ENCODE measurements at places on chromosomes 3 and 15.
A peak's percentile ranks its signal among the peaks of the same experiment; 100 is the strongest.

- no peak for DNase-seq
Observed at GRCh38 chr3:167394003-167394402, 13.9 kb upstream of the ZBBX start.

- DNase-seq, result no peak
Observed at GRCh38 chr3:122025296-122025695, 3.2 kb upstream of the ILDR1 start.

- DNase-seq, result no peak
Observed at GRCh38 chr3:110165753-110166152, 828.4 kb upstream of the DPPA4 start.

DNA sequence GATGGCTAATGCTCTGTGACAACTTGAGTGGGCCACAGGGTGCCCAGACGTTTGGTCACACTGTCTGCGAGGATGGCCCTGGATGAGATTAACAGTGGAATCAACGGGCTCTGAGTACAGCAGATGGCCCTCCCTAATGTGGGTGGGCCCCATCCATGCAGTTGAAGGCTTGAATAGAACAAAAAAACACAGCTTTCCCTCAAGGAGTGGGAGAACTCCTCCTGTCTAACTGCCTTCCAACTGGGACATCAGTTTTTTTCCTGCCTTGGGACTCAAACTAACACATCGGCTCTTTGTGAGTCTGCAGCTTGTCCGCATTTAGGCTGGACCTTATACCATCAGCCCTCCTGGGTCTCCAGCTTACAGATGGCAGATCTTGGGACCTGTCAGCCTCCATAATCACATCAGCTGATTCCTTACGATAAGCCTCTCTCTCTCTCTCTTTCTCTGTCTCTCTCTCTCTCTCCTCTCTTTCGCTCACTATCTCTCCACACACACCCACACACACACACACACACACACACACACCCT, 20.8 kb downstream of the FAM174B start:
- no peak for DNase-seq

- no peak for DNase-seq
Observed at GRCh38 chr3:72618739-72619138, 229.5 kb downstream of the SHQ1 start.

DNA sequence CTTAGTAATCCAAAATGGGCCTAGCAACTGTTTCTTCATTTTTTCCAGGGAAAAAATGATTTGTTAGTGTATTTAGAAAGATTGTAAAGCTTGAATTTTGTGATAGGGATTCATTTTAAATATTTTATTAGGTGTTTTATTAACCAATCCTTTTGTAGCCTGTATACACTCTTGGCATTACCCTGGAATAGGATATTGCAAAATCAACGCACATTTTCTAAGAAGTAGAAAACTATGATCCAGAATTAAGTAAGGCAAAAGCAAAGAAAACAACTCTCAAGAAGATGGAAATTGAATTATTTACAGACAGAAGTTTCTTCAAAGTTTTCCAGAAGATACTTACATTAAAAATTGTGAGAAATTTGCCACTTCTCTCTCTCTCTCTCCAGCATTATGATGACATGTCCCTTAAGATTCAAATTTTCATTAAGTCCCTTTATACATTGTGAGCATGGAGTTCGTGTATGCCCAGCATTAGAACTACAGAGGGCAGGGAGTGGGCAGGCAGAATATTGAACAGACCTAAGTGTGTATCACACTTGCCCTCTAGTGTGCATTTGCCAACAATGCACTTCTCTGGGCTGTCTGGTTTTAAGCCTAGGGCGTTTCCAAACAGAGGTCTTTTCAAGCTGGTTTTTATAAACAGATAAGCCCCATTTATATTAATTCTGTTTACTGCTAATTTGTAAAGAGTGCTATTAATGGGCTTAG, 28.5 kb upstream of the CMSS1 start:
- no peak for DNase-seq

DNA sequence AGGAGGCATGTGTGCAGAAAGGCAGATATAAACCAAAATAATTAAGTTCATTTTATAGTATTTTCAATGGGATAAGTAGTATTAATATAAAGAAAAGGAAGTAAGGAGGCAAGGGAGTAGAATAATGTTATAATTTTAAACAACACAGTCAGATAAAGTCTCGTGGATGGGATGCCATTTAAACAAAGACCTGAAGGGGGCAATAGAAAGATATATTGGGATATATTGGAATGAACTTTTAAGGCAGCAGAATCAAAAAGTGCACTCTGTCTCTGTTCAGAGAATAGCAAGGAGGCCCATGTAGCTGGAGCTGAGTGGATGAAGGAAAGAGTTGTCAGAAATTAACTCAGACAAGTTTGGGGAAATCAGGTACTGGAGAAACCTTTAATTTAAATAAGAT, 158.7 kb downstream of the CGGBP1 start:
- no peak for DNase-seq

DNA sequence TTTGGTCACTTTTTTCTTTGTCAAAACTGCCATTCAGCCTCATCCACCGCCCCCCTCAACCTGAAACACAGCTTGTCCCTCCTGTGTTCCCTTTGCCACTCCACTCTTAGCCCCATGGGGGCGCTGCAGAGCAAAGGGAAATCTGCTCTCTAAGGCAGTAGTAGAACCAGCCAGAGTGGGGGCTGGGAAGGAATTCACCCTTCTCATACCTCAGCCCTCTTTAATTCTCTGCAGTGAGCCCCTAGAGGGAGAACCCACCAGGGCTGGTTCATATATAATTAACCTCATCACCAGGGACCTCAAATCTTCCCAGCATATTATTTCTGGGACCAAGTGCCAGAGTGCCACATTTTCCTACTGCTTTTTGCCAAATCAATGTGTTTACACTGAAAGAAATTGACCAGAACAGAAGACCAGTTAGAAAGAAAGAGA, 2.8 kb upstream of the BCL6 start:
- peak; percentile 82 for DNase-seq

GRCh38 chr15:29099131-29099880, 170.3 kb downstream of the NSMCE3 start:
- DNase-seq, result no peak

- no peak for DNase-seq
Observed at GRCh38 chr3:165753560-165753959, 83.7 kb downstream of the BCHE start.

GRCh38 chr3:114435386-114436115, 141.7 kb downstream of the TIGIT start:
- no peak for DNase-seq

DNA sequence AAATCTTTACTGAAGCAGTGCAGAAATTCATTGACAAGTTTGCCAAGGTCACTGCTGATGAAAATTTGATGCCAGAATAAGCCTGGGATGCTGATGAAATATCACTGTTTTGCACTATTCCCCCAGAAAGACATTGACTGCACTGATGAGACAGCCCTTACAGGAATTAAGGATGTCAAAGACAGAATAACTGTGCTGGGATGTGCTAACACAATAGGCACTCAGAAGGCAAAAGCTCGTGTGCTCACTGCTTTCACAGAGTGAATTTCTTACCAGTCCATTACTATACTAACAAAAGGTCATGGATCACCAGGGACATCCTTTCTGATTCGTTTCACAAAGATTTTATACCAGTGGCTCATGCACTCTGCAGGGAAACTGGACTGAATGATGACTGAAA, 69.4 kb downstream of the MCF2L2 start:
- DNase-seq, result no peak

DNA sequence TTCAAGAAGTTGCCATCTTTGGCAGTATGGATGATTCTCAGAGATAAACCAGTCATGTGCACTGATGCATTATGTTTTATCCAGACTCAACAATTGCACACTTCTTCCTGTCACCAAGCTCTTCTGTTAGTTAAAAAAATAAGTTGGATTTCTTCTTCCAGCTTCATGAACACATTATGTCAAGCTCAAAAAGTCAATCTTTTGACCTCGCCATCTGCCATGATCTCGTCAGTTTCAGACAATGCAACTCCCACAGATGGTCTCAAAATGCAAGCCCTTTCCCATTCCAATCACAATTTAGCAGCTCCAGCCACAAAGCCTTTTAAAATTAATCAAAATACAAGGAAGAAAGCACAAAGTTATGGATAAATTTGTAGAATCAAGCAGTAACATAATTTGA, 42.8 kb downstream of the TFDP2 start:
- no peak for DNase-seq

DNA sequence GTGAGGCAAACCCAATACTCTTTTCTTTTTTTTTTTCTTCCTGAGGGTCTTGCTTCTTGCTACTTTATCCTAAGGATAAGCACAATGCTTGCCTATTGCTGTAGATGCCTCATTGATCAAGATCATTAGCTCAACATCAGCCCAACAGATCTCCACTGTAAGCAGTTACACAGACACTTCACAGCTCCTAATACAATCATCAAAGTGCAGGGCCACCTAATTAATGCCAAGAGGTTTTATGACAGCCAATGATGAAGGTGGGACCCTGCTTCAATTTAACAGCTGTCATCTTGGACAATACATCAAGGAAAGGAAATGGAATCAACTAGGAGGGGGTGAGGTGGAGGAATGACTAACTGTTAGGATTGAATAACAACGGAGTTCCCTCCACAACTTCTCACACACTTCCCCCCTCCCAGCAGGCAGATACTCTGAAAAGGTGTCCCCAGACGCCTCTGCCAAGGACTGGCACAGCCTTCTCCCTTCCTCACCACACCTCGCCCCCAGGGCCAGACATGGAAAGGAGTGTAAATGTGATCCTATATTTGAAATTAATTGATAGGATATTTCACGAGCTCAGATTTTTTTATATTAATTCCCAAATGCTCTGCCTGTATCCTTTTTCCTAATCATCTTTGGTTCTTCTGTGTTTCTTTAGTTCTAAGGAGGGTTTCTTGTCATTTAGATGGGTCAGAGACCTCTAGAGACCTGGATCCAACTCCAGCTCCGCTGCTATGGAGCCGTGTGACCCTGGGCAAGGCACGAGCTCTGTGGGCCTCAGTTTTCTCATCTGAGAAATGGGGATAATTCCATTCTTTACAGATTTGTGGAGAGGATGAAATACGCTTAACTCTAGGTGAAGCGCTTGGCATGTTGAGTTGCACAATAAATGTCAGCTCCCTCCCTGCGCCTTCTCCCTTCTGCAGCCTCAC, 1.2 kb downstream of the DCLK3 start:
- DNase-seq, result no peak

DNA sequence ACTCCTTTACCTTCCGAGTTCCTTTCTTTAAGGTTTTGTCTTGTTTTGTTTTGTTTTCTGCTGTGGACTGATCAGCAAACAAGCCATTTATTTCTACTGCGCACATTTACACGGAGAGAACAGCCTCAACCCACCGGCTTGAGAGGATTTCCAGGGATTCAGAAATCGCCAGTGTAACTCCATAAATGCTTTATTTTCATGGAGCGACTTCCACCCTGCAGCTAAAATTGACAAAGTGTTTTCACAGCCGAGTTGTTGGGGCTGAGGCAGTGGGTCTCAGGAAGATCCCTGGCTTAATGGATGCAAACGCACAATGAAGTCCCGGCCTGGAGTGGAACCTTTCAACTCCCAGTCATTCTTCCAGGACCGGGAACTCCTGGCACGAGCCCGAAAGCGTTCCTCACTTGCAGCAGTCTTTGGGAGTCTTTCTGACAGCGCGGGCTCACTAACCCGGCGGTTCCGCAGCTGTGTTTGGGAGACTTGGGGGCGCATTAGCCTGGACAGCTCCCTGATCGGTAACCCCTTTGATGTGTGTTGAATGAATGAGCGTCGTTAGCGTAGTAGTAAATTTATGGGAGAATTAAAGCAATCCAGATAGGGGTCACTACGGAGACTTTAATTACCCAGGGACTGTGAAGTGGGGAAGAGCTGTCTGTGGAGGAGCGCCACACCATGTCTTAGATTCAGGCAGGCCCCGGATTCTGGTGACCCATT, 785 bp upstream of the MYRIP start:
- no peak for DNase-seq

- DNase-seq, result peak; percentile 63
Observed at GRCh38 chr3:18425641-18426257, 610 bp upstream of the SATB1 start.

DNA sequence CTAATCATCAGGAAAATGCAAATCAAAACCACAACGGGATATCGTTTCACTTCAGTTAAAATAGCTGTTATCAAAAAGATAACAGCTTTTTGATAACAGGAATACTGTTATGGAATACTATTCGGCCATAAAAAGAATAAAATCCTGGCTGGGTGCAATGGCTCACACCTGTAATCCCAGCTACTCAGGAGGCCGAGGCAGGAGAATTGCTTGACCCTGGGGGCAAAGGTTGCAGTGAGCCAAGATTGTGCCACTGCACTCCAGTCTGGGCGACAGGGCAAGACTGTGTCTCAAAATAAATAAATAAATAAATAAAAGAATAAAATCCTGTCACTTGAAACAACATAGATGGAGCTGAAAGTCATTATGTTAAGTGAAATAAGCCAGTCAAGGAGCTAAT, 178.1 kb upstream of the TSC22D2 start:
- DNase-seq, result no peak

DNA sequence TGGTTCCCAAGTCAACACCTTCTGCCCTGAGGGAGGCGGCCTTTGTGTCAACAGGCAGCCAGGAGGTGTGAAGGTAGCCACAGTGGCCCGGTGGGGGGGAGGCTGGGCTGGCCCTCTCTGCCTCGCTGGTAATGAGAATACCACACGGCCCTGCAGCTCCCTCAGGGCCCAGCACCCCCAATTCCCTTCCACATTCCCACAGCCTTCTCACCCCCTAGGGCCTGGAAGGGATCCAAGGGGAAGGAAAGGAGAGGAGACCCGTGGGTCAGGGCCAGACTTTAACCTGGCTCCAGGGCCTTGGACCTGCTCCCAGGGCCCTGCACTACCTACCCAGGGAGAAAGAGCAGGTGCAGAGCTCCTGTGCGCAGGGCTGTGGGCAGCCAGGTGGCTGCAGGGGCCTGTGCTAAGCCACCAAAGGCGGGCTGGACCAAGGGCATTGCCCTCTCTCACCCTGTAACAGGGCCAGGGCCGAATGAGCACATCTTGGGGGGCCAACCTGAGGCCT, 8.7 kb upstream of the MESP2 start:
- DNase-seq, result no peak

DNA sequence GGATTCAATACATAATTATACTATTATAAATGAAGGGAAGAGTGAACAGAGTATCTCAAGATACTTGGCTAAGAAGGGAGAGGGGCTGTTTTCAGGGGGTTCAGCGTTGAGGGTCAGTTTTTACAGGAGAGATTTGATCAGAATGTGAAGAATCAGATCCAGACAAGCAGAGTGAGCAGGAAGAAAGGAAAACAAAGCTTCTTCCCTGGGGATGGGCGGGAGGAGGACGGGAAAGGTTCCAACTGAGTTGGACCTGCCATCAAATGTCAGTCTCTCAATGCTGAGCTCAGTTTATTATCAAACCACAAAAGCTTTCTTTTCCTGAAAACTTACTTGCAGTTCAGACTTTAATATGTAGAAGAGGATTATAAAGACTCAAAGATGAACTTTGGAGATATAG, 6.0 kb upstream of the MELTF start:
- DNase-seq, result no peak

DNA sequence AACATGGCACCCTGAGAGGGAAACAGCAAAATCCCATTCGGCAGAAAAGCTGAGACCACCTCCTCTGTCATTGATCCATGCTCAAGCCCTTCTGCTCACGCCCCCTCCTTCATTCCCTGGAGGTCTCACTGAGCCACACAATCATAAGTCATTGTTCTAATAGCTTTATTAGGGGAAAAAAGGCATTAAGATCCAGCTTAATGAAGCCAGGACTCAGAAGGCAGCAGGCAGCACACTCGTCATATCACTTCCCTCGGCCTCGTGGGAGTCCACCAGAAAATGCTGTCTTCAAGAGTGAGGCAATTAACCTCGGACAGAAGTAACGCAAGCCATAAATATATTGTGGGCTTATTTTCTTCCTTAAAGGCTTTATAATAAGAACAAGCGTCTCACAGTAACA, 153.9 kb upstream of the PPP2R3A start:
- no peak for DNase-seq

GRCh38 chr3:82940124-82940523, 1178.7 kb upstream of the GBE1 start:
- DNase-seq, result no peak

Measured in activated CD8-positive, alpha-beta memory T cell treated with anti-CD3 and anti-CD28 coated beads for 1 hour (primary cell).